ENCODE measurements at places on chromosomes 16 and 17. TPM values are rescaled to one million over a fixed set of nuclear protein-coding genes. Genes with fewer than 3 reads are reported as not detected.

CRYM gene
- 0.61 TPM for total RNA-seq

GRCh38 chr17:79089720-79090442 lies 15.3 kb downstream of the ENGASE start:
- DNase-seq, result no peak

- no peak for DNase-seq
Observed at GRCh38 chr17:60328679-60329078, 63.3 kb downstream of the USP32 start.

DNA sequence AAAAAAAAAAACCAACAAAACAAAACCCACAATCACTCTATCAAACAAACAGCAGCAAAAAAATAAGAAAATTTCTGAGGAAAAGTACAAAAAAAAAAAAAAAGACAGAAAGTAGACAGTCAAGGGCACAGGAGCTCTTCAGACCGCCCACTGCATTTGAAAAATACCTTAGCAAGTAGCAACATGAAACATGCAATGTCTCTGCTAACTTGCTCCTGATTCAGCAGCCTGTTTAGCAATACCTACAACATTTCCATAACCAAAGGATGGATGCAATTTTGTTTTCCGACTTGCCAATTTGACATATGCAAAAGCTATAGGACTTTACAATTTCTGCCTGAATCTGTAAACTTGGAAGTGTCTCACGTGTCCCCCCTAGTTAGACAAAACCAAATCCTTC lies 57.4 kb downstream of the SYNRG start:
- DNase-seq, result no peak

GRCh38 chr17:19407601-19408345 lies 3.3 kb upstream of the RNF112 start:
- no peak for DNase-seq

DNA sequence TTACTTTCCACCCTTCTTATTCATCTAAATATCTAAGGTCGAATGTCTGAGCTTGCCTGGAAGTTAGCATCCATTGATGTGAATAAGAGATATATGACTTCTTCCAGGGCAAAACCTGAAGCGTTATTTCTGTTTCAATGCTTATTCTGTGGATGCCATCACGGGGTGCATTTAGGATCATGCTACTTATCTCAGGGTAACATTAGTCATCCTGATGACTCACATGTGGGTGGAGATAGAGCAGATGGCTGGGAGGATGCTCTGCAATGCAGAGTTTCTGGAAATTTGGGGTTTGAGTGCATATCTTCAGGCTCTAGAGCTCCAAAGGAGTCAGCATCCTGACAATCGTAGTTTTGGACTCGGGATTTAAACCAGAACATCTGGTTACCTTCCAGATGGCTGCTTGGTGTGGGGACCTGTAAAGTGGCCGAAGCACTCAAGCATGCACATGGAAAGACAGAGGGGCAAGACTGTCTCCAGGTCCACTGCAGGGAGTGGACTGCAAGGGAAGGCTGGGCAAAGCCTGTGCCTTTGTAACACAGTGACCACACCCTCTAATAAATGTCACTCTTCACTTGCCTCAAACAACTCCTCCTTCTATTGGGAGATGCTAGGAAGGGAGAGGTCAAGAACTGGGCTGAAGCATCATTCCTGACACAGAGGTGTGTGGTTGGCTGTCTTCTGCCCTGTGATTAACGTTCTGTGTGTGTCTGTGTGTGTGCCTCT lies 175.2 kb upstream of the SALL1 start:
- DNase-seq, result no peak

- no peak for DNase-seq
Observed at GRCh38 chr17:77829843-77830799, 128.4 kb upstream of the TNRC6C start.

- DNase-seq, result no peak
Observed at GRCh38 chr17:61555127-61555566, 35.9 kb downstream of the NACA2 start.

All from HT-29 (cell line).